Activated T-helper 1 cell treated with anti-CD3 and anti-CD28 coated beads, Interleukin-12 subunit alpha, Interleukin-12 subunit beta, Interleukin-2, Interleukin-4 antibody, amounts not matched to agents 30 ng/mL and 10 ng/mL and 1 ng/mL, durations not matched to agents 14 hours and 24 hours and 36 hours (primary cell): ENCODE measurements at places on chromosomes 16 and 17. TPM values are rescaled to one million over a fixed set of nuclear protein-coding genes. Genes with fewer than 3 reads are reported as not detected.

DNA sequence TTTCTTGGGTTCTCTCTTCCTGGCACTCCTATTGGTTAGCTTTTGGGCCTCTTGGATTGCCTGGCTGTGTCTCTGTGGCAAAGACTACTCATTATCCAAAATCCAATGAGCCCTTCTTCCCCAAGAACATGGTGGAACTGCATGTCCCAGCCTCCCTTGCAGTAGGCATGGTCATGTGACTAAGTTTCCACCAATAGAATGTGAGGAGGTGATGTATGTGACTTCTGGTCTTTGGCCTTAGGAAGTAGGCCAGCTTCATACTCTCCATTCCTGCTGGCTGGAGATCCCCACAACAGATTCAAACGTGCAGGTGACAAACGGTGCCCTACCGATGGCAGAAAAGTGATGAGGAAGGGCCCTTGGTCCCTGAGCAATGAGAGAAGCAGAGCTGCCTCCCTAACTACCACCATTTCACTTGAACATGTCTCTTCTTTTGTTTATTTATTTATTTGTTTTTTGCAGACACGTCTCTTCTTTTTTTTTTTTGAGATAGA is 17.3 kb upstream of the SPN start:
- no peak for DNase-seq

ERCC4 gene
- 15.9 and 18.6 TPM in 2 replicates for total RNA-seq

DNA sequence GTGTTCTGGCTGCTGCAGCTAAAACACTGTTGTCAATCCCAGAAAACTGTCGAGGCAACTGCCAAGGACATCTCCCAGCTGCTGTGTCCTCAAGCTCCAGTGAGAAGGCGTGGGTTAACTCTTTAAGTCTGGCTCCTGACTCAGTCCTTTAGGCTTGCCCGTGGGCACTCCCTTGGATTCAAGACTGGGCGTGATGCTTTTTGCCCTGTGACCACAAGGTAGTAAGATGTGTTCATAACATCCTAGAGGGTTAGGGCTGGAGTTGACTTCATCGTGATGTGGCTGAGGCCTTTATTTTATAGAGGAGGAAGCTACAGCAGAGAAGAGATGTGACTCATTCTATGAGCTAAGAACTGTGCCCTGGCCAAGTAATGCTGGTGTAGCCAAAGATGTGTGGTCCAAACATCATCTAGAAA is 50.9 kb upstream of the TEKT3 start:
- no peak for DNase-seq

GRCh38 chr16:88569614-88569984 is 604 bp upstream of the ZC3H18 start:
- no peak for DNase-seq

KRT24 gene
- not detected in 2 replicates for total RNA-seq

ADGRG1 gene
- 6.4 and 7.7 TPM in 2 replicates for total RNA-seq
